ENCODE measurements at places on chromosomes 3 and 15. TPM values are rescaled to one million over a fixed set of nuclear protein-coding genes. Genes with fewer than 3 reads are reported as not detected.

The NANOGP8 gene
- total RNA-seq: 1.2 TPM

The AADACL2 gene
- not detected for total RNA-seq

The STX19 gene
- not detected for total RNA-seq

The GJD2 gene
- 0.28 TPM for total RNA-seq

The DOCK3 gene
- total RNA-seq: 1.8 TPM

The NMB gene
- total RNA-seq: 7.9 TPM

The GATA2 gene
- total RNA-seq: 6.4 TPM

The CSTA gene
- not detected for total RNA-seq

The PDZRN3 gene
- total RNA-seq: 172 TPM

The CPA3 gene
- total RNA-seq: 15.7 TPM

GRCh38 chr3:148335612-148336011, 362.1 kb upstream of the AGTR1 start:
- DNase-seq: no peak

- DNase-seq: no peak
Measured at GRCh38 chr3:25452192-25452591, 24.1 kb downstream of the RARB start.

DNA sequence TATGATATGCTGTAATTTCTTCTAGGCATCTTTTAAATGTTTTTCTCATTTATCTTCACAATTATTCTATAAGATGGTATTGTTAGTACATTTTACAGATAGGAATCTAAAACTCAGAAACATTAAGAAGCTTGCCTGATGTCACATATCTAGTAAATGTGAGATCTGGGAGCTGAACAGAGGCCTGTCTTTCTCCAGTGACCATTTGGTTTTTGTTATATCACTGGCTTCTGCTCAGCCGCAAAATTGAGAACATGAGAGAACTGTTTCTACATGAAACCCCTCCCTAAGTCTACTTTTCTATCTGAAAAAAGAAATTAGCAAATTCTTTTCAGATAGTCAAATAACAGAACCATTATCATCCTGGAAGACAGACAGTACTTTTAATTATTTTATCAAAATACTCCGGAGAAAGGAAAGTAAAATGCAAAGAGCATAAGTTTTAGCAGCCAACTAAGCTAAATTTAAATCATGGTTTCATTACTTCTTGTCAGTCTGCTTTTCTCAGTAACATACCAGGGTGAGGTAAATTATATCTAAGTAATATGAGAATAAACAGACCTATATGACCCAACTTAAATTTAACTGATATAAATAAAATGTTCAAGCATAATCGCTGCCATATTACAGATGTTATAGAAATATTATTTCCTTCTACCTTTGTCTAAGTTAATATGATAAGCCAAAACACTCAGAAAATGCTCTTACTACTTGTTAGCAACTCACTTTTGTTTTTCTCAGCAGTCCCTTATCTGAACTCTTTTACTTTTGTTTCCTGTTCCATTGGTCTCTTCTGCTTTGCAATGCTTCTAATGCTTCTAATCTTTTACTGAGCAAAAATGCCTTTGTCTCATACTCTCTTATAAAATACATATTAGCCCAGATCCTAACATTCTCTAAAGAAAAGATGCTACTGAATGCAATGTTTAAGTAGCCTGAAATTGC, 68.0 kb upstream of the MBNL1 start:
- DNase-seq: no peak

DNA sequence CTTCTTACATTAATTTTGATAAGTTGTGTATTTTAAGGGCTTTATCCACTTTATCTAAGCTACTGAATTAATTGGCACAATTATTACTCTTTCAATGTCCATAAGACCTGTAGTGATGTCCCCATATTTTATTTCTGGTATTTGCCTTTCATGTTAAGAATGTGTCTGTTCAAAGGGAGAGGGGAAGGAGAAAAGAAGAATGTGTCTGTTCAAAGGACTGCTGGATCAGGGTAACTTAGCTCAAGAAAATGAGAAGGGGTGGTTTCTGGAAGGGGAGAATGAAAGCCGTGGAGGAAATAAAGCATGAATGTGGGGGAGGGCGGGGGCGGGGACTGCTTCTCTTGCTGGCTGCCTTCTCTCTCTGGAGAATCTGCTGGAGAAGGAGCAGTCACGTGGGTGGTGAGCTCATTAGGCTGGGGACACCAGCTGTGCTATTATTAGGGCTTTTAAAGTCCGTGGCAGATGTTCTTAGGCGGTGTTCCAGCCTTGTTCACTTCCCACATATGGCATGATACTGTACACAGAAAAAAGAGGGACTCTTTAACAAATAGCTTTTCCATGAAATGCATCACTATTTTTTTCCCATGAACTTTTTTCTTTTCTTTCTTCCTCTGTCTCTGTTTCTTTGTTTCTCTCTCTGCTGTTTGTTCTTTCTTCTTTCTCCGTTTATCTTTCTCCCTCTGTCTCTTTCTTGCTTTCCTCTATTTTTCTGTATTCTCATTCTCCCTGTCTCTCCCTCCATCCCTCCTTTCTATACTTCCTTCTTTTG, 63.7 kb upstream of the ULK4 start:
- peak; percentile 98 for DNase-seq

DNA sequence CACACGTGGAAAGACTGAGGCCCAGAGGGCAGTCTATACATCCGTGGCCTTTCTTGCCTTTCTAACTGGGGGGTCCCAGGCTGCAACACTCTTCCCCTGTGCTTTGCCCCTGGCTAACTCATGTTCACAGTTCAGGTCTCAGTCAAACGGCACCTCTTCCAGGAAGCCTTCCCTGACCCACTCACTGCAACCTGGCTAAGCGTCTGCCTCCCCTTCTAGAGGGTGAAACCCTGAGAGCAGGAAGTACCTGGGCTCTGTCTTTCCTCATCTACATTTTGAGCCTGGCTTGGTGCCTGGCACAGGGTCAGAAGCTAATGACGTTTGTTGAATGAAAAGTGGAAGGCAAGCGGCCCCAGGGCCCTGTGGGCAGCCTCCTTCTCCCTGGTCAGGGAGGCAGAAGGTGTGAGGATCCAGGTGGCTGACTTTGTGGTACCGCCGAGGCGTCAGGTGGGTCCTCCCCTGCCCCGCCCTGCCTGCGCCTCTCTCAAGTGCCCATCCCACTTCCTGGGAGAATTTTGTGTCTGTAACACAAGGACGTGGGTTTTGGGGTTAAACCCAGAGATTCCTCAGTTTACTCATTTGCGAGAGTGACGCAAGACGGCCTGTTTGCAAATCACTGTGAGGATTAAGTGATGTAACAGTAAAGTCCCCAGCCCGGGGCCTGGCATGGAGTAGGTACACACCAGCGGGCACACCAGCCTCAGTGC, 32.1 kb downstream of the DNASE1L3 start:
- no peak for DNase-seq

GRCh38 chr3:179837374-179837773, 184.5 kb downstream of the USP13 start:
- DNase-seq: no peak

- no peak for DNase-seq
Measured at GRCh38 chr15:46502667-46503066, 867.8 kb downstream of the SQOR start.

DNA sequence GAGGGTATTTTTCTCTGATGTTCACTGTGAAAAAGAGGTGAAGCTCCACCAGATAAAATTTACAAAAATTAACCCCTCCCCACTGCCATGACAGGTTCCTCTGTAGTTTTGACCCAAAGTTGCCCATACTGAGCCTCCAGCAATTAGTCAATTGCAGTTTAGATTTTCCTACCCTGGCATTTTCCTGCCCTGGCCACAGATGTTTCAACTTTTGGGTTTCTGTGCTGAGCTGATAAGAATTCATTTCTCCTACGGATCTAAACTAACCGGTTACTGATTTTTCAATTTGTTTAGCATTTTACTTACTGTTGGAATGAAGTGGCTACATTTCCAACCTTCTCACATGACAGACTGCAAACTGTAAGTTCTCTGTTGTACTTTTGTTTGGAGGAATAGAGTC, 1346.1 kb upstream of the EPHA6 start:
- DNase-seq: no peak

GRCh38 chr3:141788149-141788548, 24.9 kb downstream of the GRK7 start:
- DNase-seq: no peak

- no peak for DNase-seq
Measured at GRCh38 chr3:152892446-152892845, 57.5 kb downstream of the P2RY1 start.

DNA sequence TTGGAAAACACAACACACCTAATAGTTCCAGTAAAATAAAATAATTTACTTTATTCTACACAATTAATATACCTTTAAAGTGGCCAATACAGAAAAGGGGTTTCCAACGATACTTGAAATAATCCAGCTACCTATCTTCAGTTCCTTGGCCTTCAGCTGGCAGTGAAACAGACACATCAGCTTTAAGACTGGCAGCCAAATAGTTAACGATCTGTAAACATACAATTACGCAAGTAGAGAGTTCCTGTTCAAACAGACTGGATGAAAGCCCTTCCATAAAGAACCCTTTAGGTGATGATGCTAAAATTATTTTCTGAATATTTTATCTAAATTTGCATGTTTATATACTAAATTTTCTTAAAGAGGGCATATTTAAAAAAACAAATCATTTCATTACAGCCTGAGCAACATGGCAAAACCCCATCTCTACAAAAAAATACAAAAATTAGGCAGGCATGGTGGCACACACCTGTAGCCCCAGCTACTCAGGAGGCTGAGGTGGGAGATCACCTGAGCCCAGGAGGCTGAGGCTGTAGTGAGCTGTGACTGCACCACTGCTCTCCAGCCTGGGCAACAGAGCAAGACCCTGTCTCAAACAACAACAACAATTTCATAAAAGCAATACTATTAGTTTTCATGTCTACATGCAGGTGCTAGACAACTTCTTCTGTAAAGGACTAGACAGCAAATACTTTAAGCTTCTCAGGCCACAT, 12.9 kb downstream of the DYNC1LI1 start:
- DNase-seq: no peak

GRCh38 chr3:42157540-42158538, 66.7 kb downstream of the TRAK1 start:
- DNase-seq: no peak

GRCh38 chr15:55250392-55250791, 39.2 kb downstream of the RAB27A start:
- DNase-seq: no peak

DNA sequence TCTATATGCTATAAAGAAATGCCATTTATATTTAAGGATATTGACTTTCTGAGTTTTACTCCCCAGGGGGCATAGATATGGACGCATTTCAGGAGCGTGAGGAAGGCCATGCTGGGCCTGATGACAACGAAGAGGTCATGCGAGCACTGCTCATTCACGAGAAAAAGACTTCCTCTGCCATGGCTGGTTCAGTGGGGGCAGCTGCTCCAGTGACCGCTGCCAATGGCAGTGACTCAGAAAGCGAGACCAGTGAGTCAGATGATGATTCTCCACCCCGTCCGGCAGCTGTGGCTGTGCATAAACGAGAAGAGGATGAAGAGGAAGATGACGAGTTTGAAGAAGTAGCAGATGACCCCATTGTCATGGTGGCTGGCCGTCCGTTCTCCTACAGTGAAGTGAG, 38.4 kb downstream of the GTF2E1 start:
- DNase-seq: no peak
